ENCODE measurements at places on chromosomes 12 and 14.

DNA sequence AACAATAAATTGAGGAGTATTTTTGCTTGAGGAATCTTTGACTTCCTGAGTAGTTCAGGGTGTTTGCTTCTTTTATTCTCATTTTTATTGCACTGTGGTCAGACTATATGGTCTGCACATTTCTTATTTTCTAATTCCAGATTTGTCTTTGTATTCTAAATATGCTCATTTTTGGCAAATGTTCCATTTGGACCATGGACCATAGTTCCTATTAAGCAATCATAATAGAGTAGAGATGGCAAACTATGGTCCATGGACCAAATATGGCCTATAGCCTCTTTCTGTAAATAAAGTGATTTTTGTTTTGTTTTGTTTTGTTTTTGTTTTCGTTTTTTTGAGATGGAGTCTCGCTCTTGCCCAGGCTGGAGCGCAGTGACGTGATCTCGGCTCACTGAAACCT lies 2.1 kb downstream of the GPRC5A start:
- no peak for DNase-seq

GRCh38 chr12:55720894-55721444 lies 776 bp downstream of the RDH5 start:
- no peak for DNase-seq

DNA sequence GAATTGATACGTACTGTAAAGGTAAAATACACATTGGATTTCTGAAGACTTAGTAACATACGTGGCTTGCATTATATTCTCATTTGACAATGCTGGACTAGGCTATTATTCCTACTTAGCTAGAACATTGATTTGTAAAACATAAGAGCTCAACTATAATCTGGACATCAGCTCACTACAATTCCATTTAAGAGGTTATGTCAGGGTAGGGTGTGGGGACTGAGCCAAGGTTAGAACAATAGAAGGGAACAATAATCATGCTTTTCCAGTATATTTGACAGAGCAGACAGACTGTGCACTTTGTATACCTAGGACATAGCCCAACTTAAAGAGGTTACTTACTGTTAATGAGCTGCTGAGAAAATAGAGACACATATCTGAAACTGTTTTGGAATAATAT lies 10.8 kb downstream of the ZCRB1 start:
- no peak for DNase-seq

GRCh38 chr14:70118064-70118463 lies 70.7 kb downstream of the SLC8A3 start:
- DNase-seq, result no peak

GRCh38 chr14:69619012-69619411 lies 7.6 kb downstream of the SUSD6 start:
- no peak for DNase-seq

GRCh38 chr14:68665131-68665530 lies 127.7 kb downstream of the ZFP36L1 start:
- no peak for DNase-seq

DNA sequence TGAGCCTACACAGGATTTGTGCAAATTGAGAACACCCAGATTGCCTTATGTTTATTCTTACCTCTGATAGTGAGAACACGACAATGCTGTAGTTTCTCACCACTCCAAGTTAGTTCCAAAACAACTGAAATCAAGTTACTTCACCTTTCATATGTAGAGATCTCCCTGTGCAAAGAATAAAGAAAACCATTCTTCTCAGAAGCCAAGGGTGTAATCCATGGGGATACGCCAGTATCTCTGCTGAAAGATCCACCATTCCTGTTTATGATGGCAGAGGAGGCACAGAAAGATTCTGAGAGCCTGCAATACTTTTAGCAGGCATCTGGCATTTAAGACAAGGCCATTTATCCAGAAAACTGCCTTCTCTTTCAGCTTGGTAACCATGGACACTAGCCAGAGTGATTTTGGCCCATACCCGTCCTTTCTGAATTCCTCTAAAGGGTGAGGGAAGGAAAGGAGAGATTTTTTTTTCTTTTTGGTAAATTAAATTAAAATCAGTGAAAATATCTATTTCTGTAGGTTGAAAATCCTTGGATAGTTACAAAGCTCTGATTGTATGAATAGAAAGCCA lies 355.4 kb upstream of the FAR2 start:
- no peak for DNase-seq

DNA sequence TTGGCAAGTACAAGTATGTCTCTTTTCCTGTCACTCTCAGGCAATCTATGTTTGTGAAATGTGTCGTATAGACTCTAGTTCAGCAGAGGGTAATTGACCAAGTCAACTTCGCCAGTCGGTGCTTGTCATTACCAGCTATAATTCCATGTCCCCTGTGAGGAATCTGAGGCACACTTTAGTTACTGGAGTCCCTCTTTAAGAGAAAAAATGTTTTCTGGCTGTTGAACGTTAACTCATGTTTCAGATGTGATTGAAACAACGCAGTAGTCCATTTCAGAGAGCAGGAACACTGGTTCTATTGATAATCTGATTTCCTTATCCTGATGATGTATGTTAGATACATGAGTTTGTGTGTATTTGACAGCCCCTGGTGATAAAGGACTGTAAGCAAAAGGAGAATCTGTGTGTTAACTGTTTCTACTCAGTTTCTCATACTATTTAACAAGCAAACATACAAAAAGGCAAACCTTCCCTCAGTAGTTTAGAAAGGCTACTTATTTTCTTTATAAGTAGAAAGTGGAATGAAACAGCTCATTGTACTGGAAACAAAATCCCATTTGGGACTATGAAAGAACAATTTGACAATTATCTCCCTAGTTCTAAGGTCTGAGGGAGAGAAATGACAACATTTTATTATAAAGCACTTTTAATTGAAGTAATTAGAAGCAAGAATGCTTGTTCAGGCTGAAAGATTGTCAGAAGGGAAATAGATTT lies 161.1 kb upstream of the TRHDE start:
- DNase-seq, result no peak

DNA sequence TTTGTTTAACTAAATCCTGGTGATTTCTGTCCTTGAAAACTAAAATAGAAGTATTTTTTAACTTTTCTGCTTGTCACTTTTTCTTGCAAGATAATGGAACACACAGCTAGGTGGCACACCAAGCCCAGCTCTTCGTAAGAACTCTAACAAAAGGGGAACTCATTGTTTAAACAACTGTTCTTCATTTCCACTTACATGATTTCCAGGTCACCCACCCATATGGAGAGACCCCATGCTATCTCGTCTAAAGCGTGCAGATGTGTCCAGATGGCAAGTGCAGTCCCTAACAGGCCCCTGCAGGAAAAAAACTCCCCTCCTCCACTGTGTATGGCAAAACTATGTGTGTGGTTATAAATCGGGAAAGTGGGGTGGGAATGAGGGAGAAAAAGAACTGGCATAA lies 43.3 kb upstream of the NT5DC3 start:
- DNase-seq, result no peak

GRCh38 chr14:52155651-52156213 lies 86.9 kb upstream of the NID2 start:
- no peak for DNase-seq

DNA sequence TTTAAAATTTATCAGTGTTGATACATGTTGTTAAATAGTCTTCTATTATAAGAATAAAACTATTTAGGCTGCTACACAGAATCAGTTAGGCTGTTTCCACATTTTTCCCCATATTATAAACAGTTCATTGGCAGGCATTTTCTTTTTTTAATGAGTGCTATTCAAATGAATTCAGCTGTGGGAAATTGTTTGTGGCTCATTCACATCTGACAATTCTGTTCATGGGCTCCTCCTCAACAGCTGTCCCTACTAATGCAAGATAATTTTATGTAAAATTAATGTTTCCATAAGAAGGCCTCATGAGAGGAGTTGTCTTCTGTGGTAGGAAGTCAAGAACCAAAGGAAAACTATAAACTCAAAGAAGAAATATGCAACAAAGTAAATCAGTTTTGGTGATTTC lies 218.0 kb downstream of the PPFIA2 start:
- no peak for DNase-seq

GRCh38 chr14:101118233-101118632 lies 214.7 kb upstream of the RTL1 start:
- DNase-seq, result no peak

DNA sequence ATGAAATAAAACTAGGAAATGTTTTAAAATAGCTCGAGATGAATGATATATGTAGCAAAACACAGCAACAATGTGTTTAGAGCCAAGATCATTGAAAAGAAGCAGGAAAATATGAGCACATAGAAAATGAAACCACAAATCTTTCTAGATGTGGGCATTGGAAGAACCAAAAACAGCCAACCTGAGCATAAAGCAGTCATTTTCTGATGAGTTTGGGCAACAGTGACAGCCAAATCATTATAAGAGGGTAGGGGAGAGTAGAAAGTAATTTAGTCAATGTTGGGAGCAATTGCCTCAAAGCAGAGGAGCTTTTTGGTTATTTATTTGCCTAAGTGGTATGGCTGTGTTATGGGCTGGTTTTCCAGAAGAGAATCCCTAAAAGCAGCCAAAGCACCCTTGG lies 8.8 kb upstream of the BICDL1 start:
- DNase-seq, result no peak

- no peak for DNase-seq
Observed at GRCh38 chr12:67937822-67938221, 51.4 kb upstream of the IFNG-AS1 start.

DNA sequence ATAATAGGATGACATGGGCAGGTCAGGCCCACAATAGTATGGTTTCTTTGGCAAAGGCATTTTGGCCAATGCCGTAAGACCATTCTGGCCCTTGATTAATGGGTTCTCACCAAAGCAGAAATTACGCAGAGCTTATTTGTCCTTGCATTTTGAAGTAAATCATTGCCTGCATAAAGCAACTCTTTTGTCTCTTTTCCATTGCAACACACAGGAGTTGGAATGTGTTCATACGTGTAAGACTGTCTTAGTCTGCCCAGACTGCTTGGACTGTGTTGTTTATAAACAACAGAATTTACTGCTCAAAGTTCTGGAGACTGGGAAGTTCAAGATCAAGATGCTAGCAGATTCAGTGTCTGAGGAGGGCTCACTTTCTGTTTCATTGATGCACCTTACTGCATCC lies 102.8 kb upstream of the NPAS3 start:
- DNase-seq, result no peak

DNA sequence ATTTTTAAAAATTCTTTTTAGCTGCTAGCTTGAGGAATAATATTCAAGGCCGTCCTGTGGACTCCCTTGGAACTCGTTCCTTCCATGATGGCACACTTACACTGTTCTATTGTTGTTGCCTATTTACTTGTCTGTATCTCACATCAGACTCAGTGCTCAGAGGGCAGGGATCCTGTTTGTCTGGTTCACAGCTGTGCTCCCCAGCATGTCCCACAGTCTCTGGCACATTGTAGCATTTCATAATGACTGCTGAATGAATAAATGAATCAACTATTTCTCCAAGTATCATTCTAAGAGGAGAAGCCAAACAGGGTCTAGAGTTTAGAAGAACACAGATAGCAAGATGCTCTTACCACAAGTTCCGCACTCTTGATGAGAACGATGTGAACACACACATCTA lies 48.0 kb downstream of the NTN4 start:
- no peak for DNase-seq
